Placental pericyte (primary cell): ENCODE measurements at places on chromosomes 11 and 22. TPM values are rescaled to one million over a fixed set of nuclear protein-coding genes. Genes with fewer than 3 reads are reported as not detected.

Gene MUC5AC
- total RNA-seq, result not detected in 2 replicates

Gene LRRC4C
- under 0.01 TPM in 2 replicates for total RNA-seq

Gene OR52E8
- total RNA-seq, result 1.0 TPM in 1 of 2 replicates, not detected in the other

Gene DDX6
- 73.3 and 145 TPM in 2 replicates for total RNA-seq

Gene MFNG
- total RNA-seq, result 0.43 TPM in 1 of 2 replicates, not detected in the other

Gene FOLR3
- 2.1 TPM in 1 of 2 replicates, not detected in the other for total RNA-seq

Gene F2
- total RNA-seq, result not detected in 2 replicates

Gene H19
- total RNA-seq, result 5.2 and 10.7 TPM in 2 replicates

Gene LRP4
- total RNA-seq, result 8.2 and 14.0 TPM in 2 replicates

Gene SLN
- not detected in 2 replicates for total RNA-seq

Gene PLAAT4
- 1.6 and 15.5 TPM in 2 replicates for total RNA-seq

Gene OR2D2
- 0.22 and 1.4 TPM in 2 replicates for total RNA-seq

Gene YPEL4
- total RNA-seq, result 0.14 TPM in 1 of 2 replicates, not detected in the other

Gene CSF2RB
- total RNA-seq, result under 0.01 and 0.14 TPM in 2 replicates

Gene PTGDR2
- total RNA-seq, result under 0.01 TPM in 2 replicates

Gene PRG3
- total RNA-seq, result not detected in 2 replicates

Gene PEX26
- total RNA-seq, result 24.1 and 39.8 TPM in 2 replicates

Gene HOATZ
- total RNA-seq, result not detected in 2 replicates

Gene CRYBB2
- total RNA-seq, result not detected in 2 replicates

Gene PNPLA2
- 24.9 and 51.9 TPM in 2 replicates for total RNA-seq

Gene IGF2
- total RNA-seq, result 3.9 and 60.7 TPM in 2 replicates

Gene OPCML
- total RNA-seq, result 0.14 TPM in 1 of 2 replicates, not detected in the other

Gene TRPM5
- not detected in 2 replicates for total RNA-seq

Gene LMNTD2
- 0.29 and 1.8 TPM in 2 replicates for total RNA-seq

Gene OR51M1
- total RNA-seq, result not detected in 2 replicates

Gene FAT3
- 0.22 and 0.72 TPM in 2 replicates for total RNA-seq

Gene IL17REL
- total RNA-seq, result not detected in 2 replicates

Gene SCO2
- total RNA-seq, result 3.7 and 4.9 TPM in 2 replicates

Gene CYP2D6
- 0.14 and 0.44 TPM in 2 replicates for total RNA-seq

Gene SLC2A11
- 11.4 and 15.9 TPM in 2 replicates for total RNA-seq

Gene P2RY2
- total RNA-seq, result 0.22 and 0.57 TPM in 2 replicates

Gene CXCR5
- not detected in 2 replicates for total RNA-seq

Gene SLC7A4
- 0.14 and 3.1 TPM in 2 replicates for total RNA-seq

Gene OR52N4
- 0.14 TPM in 1 of 2 replicates, not detected in the other for total RNA-seq

Gene DBX1
- not detected in 2 replicates for total RNA-seq

Gene GSC2
- total RNA-seq, result not detected in 2 replicates

Gene CHADL
- total RNA-seq, result 0.57 and 1.1 TPM in 2 replicates

Gene LMO2
- 1.0 TPM in 1 of 2 replicates, not detected in the other for total RNA-seq

Gene RTN4RL2
- under 0.01 TPM in 1 of 2 replicates, not detected in the other for total RNA-seq

Gene CHRNA10
- 0.66 and 1.1 TPM in 2 replicates for total RNA-seq

Gene CABP7
- not detected in 2 replicates for total RNA-seq
